ENCODE measurements at places on chromosomes 4 and X.

GRCh38 chr4:94400191-94400590 is 51.6 kb upstream of the PDLIM5 start:
- DNase-seq, result no peak

- DNase-seq, result peak; percentile 20
These were observed 1.4 kb downstream of the MAGED1 start for GRCh38 chrX:51894697-51895336.

DNA sequence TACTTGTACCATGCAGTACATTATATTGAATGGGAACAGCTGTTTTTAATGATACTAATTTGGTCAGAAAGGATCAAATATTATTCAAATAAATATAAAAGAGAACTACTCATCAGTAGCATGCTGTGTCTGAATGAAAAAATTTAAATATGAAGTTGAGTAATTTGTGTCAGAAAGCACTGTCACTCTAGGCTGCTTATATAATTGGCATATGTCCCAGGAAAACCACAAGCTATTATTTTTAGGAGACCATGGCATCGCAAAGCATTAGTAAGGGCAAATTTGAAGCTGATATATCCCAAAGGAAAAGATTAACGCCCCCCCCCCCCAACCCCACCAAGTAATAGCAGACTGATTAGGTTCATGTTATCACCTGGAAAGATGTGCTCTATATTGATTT is 388.5 kb upstream of the SPANXN4 start:
- no peak for DNase-seq

- DNase-seq, result no peak
These were observed 136.8 kb upstream of the PDLIM3 start for GRCh38 chr4:185672151-185672550.

DNA sequence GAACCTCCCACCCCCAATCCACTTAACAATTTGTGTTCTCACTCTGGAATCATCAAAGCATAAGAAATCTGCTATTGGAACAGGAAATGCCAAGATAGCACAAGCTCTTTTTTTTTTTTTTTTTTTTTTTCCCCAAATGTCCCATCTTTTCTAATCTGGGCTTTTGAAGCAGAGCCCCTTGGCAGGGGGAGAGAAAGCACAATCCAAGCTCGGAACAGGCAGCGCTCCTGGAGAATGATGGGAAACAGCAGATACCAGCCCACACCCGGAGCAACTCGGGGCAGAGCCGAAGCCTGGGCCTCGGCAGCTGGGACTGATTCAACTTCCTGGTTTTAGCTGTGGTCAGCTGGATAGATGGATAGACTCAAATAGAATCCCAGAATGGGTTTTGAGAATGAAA is 235.1 kb downstream of the QDPR start:
- DNase-seq, result no peak

Data from immature natural killer cell (primary cell).